ENCODE measurements at places on chromosomes 12 and 14. TPM values are rescaled to one million over a fixed set of nuclear protein-coding genes. Genes with fewer than 3 reads are reported as not detected.

- DNase-seq: no peak
These were observed 16.6 kb downstream of the ACTR10 start for GRCh38 chr14:58216544-58216943.

GRCh38 chr12:45580356-45580969, 149.0 kb upstream of the ARID2 start:
- no peak for DNase-seq

DNA sequence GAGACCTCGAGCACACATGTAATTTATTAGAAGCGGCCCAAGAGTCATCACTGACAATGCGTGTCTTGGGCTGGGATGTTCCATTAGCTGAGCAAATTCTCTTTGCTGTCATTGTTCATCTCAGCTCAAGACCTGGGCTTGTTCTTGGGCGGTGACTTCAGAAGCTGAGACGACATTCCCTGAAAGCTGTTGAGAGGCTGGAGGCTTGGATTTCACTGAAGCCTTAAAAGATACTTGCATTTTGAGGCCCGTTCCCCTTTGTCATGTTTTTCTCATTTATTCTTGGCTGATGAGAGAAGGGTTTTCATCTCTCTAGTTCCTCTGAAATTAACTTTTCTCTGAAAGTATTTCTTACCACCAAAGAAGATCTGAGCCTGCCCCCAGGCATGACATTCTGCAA, 16.6 kb upstream of the SUSD6 start:
- no peak for DNase-seq

- no peak for DNase-seq
These were observed 15.4 kb downstream of the CHGA start for GRCh38 chr14:92938235-92938875.

METTL3 gene
- polyA plus RNA-seq: 65.2 TPM

DNA sequence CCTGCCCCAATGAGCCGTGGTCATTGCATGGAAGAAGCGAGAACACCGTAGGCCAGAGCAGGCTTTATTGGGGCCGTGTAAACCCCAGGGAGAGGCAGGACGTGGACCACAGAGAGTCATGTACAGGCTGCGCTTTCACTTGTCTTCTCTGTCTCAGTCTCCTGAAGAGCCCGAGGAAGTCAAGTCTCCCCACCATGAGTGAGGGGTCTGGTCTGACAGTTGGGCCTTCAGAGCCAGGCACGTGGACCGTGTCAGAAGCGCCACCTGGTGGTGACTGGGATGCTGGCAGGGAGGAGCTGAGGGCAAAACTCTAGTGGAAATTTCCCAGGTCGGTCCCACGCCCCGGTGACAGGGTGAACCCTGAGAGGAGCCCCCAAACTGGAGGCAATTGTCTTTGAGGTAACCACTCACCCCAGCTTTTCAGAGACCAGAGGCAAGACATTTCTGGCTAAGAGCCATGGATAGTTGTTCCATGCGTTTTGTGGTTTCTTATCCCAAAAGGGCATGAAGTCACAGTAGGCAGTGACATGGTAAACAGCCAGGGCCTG, 17.4 kb downstream of the RPS6KL1 start:
- DNase-seq: peak; percentile 60

DNA sequence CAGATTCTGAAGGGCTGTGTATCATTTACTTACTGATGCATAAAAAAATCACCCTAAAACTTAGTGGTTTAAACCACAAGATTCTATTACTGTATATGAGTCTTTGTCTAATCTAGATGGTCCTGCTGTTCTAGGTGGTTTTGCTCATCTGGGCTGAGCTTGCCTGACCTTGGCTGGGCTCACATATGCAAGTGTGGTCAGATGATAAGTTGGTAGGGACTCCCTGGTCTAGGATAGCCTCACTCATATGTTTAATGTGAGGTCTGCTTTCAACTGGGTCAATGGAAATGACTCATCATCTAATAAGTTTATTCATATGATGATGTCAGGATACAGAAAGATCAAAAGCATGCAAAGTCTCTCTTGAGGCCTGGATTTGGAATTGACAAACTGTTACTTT, 887.8 kb downstream of the TRHDE start:
- DNase-seq: no peak

MYO1H gene
- not detected for polyA plus RNA-seq

DNA sequence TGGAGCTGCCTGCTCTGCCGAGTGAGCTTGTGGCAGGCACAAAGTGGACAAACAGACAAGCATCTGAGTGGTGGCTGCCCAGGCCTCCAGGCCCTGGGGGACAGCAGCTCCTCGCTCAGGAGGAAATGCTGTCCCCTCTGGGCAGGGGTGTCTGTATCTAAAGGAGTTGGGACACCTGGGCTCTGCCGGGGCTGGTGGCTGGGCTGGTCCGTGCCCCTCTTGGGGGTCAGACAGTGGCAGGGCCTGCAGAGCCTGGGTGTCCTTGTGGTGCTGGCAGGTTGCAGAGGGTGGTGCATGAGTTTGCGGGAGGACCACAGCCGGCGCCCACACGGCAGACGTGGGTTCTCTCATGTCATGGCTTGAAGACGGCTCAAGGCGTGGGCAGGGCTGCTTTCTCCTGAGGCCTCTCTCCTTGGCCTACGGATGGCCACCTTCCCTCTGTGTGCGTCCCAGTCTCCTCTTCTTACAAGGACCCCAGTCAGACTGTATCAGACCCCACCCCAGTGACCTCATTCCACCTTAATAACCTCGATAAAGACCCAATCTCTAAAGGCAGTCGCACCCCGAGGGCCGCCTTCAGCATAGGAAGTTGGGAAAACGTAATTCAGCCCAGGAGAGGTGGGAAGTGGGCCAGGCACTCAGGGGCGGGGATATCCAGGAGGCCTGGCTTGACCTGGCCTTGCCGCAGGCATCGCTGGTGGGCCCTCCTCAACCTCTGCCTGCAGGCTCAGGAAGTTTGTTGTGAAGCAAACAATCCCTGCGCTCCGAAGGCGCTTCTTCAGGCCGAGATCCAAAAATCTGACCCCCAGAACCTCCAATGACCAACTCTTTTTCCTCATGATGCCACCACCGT, 110.0 kb downstream of the KIF26A start:
- DNase-seq: no peak

DNA sequence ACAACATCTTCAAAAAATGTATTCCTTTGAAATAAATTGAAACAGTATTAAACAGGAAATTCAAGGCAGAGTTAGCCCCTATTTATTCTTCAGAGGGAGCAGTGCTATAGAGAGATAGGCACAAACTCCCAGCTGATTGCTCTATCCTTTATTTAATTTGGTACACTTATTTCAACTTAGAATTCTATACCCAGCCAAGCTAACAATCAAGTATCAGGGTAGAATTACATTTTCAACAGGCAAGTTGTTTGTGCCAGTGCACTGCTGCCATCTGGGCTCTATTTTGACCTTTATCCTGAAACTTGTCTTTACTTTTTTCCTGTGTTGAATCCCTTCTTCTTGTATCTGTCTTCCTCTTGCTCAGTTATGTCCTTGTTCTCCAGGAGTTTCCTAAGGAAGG, 159.2 kb downstream of the STXBP6 start:
- DNase-seq: no peak

DNA sequence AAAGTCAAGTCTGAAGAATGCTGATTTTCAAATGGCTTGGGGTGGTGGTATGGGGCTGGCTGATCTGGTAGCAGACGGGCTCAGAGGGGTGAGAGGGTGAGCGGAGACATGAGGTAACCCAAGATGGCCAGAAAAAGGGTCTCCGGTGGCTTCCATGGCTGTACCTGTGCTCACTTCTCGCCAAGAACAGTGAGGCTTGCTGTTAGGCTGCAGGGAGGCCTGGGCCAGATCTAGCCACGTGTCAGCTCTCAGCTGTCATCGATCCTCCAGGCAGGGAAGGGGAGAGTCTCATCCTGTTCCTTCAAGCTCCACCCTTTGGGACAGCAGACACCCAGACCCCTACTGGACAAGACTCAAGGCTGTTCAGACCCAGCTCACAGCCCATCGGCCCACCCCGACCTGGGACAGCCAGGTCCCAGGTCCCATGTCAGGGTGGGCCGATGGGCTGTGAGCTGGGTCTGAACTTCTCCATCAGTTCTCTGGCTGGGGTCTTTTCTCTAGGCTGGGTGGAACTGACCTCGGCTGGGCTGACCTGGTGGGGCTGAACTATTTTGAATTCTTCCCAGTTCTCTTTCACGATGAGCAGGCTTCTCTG, 9.0 kb downstream of the LRTM2 start:
- DNase-seq: no peak

DNA sequence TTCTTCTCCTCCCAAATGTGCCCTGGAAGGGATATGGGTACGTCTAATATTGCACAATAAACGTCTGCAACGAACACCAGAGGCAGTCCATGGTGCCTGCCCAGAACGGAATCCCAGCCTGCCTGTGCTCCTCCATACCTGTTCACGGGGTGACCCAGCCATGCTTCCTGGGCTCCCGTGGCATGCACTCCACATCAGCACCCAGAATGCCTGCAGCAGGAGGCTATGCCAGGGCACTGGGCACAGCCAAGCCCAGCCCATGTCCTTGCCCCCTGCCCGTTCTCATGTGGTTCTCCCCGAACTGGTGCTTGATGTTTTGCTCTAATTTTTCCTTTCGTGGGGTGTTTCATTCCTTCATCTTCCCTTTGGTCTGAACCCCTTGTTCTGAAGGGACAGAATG, 404.3 kb downstream of the BCL11B start:
- no peak for DNase-seq

DNA sequence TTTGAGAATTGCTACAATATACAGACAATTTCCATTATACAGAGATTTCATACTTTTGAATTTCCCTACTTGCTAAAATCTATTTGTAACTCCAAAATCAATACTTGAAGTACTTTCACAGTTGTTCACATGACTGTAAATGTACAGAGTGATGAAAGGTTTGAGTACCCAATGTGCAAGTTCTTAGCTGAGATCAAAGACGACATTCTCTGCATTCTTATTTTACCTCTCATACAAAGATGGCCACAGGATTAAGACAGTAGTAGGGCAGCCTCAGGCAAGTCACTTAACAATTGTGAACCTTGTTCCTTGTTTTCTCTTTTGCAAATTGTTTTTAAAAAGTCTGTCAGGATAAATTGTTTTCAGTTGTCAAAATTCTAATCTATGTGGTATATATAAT, 255.9 kb upstream of the KITLG start:
- peak; percentile 9 for DNase-seq

GRCh38 chr14:95835121-95835730, 41.4 kb upstream of the TUNAR start:
- DNase-seq: no peak

- no peak for DNase-seq
These were observed 121.2 kb downstream of the PRICKLE1 start for GRCh38 chr12:42468341-42468821.

DNA sequence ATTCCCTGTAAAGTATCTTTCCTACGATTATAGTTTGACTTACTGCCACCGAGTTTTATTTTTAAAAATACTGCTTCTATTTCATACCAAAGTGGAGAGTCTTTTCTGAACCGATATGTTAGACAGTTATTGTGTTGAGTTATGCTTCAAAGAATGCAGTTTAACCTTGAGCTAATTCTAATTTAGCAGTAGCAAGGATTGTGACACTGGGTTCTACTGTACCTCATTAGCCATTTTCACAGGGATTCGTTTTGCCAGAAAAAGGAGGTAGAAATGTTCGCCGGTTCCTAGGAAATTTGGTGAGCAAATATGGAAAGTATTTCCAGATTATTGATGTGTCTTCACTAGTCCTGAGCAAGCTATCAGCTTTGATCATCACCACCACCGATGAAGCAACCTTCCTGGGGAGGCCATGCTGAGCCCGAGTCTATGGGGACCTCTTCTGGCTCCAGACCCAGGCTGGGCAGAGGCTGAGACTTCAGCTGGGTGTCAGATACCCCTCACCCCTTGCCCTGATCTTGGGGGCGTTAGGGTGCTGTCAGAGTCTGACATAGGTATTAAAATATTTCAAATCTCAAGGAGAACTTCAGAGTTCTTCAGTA, 13.6 kb downstream of the GLRX5 start:
- DNase-seq: no peak

- DNase-seq: no peak
These were observed 58.0 kb upstream of the TSPAN9 start for GRCh38 chr12:3019005-3019680.

ARHGAP9 gene
- polyA plus RNA-seq: 0.29 TPM

DNA sequence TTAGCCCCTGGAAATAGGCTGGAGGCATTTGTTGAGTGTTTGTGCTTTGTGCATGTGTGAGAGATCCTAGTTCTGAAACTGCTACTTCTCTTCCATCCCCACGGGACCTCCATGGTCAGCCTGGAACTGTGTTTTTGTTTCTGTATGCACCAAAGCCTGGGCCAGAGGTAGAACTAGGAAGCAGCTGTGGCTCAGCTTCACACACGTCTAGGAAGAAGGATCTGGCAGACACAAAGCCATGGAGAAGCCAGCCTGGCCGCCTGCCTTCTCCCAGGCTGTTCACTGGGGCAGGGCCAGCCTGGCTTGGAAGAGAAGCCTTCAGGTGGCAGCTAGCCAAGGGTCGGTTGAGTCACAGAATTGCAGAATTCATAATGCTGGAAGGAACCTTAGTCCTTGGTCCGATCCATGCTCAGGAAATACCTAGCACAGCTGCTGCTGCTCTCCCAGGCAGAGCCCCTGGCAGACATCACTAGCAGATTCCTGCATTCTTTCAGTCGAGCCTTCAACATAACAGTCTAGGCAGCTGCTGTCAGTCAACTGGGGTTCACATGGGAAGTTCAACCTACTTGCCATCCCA, 27.0 kb downstream of the RIN3 start:
- peak; percentile 90 for DNase-seq

Data from A549 (cell line).